Activated T-helper 1 cell treated with anti-CD3 and anti-CD28 coated beads, Interleukin-12 subunit alpha, Interleukin-12 subunit beta, Interleukin-2, Interleukin-4 antibody, amounts not matched to agents 30 ng/mL and 10 ng/mL and 1 ng/mL, durations not matched to agents 14 hours and 24 hours and 36 hours (primary cell): ENCODE measurements at places on chromosomes 1 and 21.

DNA sequence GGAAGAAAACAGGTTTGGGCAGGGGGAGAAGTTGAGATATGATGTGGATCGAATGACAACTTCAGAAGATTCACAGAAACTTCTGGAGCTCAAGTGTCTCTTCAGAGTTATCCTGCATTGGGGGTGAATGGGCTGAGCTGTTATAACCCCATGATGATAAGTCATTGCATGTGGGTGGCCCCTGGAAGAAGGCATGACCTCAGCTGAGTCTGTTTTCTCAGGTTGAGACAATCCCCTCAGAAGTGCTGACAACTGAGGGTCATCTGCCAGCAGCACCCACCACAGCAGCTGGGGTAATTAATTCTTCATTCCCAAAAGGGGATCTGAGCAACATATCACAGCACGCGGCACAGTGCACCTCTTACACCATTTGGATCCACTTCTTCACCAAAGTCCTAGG is 138.6 kb upstream of the CAMK1G start:
- no peaks in the 10 kb centered on the region for H3K4me1 ChIP-seq
- H3K27ac ChIP-seq: no peak overlapping the region
- no peak overlapping the region for H3K4me3 ChIP-seq
- H3K27me3 ChIP-seq: peaks cover 9% of the 10 kb centered on the region
- DNase-seq: no peak

GRCh38 chr1:182549346-182549745 is 39.7 kb downstream of the RNASEL start:
- H3K4me3 ChIP-seq: no peak overlapping the region
- H3K27me3 ChIP-seq: peaks cover 13% of the 10 kb centered on the region
- no peak overlapping the region for H3K27ac ChIP-seq
- no peak for DNase-seq
- H3K36me3 ChIP-seq: no peaks in the 10 kb centered on the region

DNA sequence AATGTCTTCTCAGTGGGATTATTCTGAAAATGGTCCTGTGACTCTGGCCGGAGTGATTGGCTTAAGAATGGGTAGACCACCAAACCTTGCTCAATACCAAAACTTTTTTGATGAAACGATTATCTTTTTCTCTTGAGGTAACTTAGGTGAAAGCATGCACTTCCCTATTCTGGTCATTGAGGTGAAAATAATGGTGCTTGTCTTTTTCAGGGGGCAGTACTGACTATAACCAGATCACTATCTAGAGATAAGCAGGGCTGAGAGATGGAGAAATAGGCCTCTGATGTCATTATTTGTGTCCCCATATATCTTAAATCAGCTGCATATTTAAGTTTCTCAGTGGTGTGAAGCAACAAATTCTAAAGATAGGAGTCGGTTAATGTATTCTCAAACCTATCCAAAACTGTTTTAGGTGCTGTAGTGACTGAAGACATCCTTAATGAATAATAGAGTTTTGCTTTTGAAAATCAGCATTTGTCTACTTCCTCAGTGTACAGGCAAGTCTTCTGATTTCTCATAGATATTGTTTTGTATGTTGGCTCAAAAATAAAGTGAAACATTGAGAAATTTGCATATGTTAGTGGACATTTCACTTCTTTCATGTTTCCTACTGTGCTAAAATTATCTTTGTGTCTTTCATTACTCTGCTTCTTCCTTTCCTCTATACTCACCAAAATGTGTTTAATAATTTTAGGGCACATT is 735.3 kb upstream of the ADGRL4 start:
- H3K4me1 ChIP-seq: no peaks in the 10 kb centered on the region
- DNase-seq: no peak
- H3K27me3 ChIP-seq: no peaks in the 10 kb centered on the region
- H3K27ac ChIP-seq: no peak overlapping the region

- H3K4me1 ChIP-seq: peaks cover 29% of the 10 kb centered on the region
- H3K27me3 ChIP-seq: peaks cover 53% of the 10 kb centered on the region
- no peaks in the 10 kb centered on the region for H3K36me3 ChIP-seq
- H3K27ac ChIP-seq: no peak within 1 kb of the TSS
These were observed at the start of gene NID1 for GRCh38 chr1:236064674-236065508. TSS of gene NID1 (minus strand) at chr1:236065090. CDS start at chr1:236065079, 11 bp downstream.

DNA sequence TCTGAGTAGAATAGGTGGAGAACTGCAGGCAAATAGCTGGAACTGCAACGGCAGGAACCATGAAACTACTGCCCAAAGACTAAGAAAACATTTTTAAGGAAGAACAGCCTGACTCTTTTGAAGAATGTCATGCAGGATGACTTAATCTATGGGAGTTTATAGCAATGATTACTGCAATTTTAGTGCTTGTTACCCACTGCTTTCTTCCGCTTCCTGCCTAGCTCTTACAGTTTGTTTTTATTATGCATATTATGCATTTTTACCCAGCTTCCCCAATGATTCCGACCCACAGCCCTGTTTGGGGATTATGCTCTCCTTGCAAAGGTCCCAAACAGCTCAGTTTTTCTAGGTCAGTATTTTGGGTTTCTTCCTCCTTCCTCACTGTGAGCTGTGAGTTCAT is 71.2 kb downstream of the PCNX2 start:
- H3K27me3 ChIP-seq: no peaks in the 10 kb centered on the region
- no peak for DNase-seq
- H3K4me1 ChIP-seq: peaks cover 17% of the 10 kb centered on the region
- no peak overlapping the region for H3K4me3 ChIP-seq
- no peak overlapping the region for H3K27ac ChIP-seq
- H3K36me3 ChIP-seq: peaks cover 20% of the 10 kb centered on the region

GRCh38 chr1:8276173-8276914 is 41.6 kb upstream of the SLC45A1 start:
- H3K36me3 ChIP-seq: no peaks in the 10 kb centered on the region
- no peak overlapping the region for H3K27ac ChIP-seq
- peaks cover 4% of the 10 kb centered on the region for H3K27me3 ChIP-seq
- DNase-seq: no peak
- no peak overlapping the region for H3K4me3 ChIP-seq

- no peak overlapping the region for H3K4me3 ChIP-seq
- H3K27me3 ChIP-seq: peaks cover 4% of the 10 kb centered on the region
- DNase-seq: no peak
- H3K27ac ChIP-seq: no peak overlapping the region
These were observed 257.3 kb downstream of the KCNJ6 start for GRCh38 chr21:37658817-37659458.

DNA sequence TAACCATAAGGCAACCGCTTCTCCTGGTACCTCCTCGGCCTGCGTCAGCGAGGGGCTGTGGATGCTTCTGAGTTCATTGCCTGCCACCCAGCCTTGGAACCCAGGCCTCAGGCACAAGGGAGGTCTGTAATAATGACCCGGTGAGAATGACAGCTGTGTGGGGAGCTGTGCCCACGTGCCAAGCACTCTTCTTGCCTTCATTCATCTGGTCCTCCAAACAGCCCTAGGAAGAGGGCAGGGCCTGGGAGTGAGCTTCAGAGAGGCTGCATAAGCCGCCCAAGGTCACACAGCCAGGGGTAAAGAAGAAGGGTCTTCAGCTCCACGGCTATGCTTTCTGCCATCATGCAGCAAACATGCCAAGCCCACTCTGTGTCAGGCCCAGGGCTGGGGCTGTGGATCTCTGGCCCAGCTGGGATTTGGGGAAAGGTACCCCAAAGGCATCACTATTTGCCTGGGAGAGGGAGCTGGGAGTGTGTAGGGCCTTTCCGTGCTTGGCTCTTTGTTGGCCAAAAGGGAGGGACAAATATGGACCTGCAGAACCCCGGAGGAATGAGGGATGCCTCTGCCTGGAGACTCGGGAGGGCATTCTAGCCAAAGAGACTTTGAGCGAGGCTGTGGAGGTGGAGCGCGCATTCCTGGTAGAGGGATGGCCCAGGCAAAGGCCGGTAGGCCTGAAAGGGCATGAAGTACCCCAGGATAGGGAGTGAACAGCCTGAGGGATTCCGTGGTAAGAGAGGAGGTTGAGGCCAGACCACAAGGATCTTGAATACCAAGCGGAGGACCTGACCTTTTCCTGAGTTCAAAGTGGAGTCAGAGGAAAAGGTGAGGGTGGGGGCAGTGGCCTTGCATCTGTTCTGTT is 10.1 kb upstream of the EDN2 start:
- no peak overlapping the region for H3K27ac ChIP-seq
- peaks cover 7% of the 10 kb centered on the region for H3K27me3 ChIP-seq
- DNase-seq: no peak
- H3K36me3 ChIP-seq: no peaks in the 10 kb centered on the region

DNA sequence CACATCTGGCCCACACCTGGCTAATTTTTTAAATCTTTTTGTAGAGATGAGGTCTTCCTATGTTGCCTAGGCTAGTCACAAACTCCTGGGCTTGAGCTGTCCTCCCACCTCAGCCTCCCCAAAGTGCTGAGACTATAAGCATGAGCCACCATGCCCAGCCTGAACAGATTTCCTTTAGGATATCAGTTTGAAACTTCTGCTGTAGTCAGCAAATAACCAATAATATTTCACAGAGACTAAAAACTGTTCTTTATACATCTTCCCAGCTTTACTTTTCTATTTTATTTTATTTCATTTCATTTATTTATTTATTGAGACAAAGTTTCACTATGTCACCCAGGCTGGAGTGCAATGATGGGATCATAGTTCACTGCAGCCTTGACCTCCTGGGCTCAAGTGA is 29.9 kb upstream of the TEKT2 start:
- H3K27ac ChIP-seq: no peak overlapping the region
- no peaks in the 10 kb centered on the region for H3K27me3 ChIP-seq
- no peak overlapping the region for H3K4me3 ChIP-seq
- H3K4me1 ChIP-seq: no peaks in the 10 kb centered on the region

DNA sequence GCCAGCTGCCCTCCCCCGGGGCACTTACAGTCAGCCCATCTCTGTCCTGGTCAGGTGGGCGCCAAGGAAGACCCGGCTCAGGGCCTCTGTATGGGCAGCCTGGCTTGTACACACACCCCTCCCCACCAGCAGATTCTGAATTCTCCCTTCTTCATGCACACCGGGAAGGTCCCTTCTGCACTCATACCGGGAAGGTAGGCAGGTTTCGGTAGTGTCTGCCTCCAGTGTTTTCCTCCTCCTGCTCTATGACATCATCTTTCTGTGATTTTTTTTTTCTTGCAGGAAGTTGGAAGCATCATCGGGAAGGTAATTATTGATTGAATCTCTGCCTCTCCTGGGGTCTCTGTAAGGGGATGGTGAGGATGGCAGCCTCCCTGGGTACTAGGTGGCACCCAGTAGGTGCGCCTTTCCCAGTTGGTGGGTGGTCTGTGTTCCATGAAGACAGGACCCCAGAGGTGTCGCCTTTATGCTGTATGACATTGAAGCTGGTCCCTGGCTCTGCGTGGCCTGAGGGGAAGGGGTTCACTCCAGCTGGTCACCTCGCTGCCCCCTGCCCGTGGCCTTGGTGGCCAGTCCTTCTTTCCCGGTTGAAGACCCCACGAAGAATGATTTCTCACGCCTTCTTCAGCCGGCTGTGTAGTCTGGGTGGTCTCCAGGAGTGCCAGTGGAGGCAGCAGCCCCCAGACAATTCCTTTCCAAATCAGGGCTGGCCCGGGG is 82.1 kb upstream of the COL6A1 start:
- no peaks in the 10 kb centered on the region for H3K36me3 ChIP-seq
- DNase-seq: no peak
- H3K27ac ChIP-seq: no peak overlapping the region
- no peak overlapping the region for H3K4me3 ChIP-seq
- no peaks in the 10 kb centered on the region for H3K4me1 ChIP-seq

DNA sequence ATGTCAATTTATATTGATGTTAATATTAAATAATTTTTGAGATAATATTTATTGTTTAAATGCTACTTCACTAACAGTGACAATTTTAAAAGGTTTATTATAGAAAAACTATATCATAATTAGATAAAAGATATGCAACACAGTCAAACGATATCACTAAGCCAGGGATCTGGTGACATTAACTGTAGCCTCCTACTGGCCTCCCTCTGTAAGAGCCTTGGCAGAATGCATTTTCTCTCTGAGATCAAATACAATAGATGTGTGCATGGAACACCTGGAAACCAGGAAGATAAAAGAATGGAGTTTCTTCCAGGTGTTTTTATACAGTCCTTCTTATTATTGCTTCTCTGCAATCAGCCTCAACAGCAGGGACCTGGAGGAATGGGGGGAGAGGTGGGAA is 1762.1 kb downstream of the BRINP3 start:
- no peak overlapping the region for H3K27ac ChIP-seq
- DNase-seq: no peak
- H3K4me3 ChIP-seq: no peak overlapping the region
- no peaks in the 10 kb centered on the region for H3K27me3 ChIP-seq

DNA sequence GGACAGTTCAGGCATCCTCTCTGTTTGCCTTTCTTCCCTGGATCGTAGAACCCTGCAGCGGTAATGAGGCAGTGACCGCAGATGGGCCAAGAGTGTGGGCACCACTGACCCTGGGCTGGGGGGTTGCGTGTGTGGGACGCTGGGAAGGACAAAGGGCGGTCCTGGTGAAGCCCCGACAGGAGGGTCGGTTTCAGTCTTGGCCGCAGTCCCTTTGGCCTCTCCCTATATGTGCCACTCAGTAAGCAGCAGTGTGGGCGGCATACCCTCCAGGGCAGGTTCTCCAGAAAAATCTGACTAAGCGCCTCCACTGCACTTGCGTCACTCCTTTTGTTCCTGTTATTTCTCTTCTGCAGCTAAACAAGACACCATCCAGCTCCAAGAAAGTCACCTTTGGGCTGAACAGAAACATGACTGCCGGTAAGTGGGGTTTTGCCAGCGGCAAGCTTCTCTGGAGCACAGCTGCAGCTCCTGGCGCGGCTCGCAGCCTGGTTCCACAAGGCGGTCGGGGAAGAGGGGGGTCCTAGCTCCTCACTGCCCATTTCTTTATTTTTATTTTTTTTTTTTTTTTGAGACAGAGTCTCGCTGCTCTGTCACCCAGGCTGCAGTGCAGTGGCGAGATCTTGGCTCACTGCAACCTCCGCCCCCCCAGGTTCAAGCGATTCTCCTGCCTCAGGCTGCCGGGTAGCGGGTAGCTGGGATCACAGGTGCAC is 27.7 kb upstream of the PDXK start:
- no peak overlapping the region for H3K27ac ChIP-seq
- H3K4me1 ChIP-seq: no peaks in the 10 kb centered on the region
- H3K27me3 ChIP-seq: no peaks in the 10 kb centered on the region
- peaks cover 38% of the 10 kb centered on the region for H3K36me3 ChIP-seq
- H3K4me3 ChIP-seq: no peak overlapping the region

GRCh38 chr1:8892026-8892425 is 13.5 kb upstream of the ENO1 start:
- no peak overlapping the region for H3K4me3 ChIP-seq
- H3K27ac ChIP-seq: no peak overlapping the region
- H3K27me3 ChIP-seq: no peaks in the 10 kb centered on the region
- no peak for DNase-seq
- H3K4me1 ChIP-seq: peaks cover 11% of the 10 kb centered on the region

DNA sequence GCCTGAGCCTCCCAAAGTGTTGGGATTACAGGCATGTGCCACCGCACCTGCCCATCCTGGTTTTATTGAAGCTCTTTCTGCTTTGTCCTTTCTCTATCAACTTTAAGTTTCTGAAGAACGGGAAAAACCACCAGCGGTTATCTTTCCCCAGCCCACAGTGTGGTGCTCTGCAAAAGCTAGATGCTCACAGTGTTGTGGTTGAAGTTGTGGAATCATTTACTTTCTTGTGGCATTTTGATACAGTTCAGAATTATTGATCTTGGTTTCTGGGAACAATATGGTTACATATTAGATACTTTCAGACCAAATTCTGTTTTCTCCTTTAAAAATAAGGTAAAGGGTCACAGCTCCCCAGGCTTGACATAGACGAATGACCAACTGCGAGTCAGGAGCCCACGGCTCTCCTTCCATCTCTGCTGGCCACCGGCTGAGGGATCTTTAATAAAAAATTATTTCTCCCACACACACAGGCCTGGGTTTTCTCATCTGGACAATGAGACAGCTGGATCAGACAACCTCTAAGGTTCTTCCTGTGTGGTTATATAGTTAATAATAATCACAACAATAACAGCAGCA is 385.3 kb downstream of the SETD4 start:
- DNase-seq: no peak
- H3K27ac ChIP-seq: no peak overlapping the region
- H3K36me3 ChIP-seq: no peaks in the 10 kb centered on the region
- H3K4me3 ChIP-seq: no peak overlapping the region
